Activated CD4-positive, alpha-beta T cell treated with anti-CD3 and anti-CD28 coated beads for 24 hours (primary cell): ENCODE measurements at places on chromosomes 13 and 19.

DNA sequence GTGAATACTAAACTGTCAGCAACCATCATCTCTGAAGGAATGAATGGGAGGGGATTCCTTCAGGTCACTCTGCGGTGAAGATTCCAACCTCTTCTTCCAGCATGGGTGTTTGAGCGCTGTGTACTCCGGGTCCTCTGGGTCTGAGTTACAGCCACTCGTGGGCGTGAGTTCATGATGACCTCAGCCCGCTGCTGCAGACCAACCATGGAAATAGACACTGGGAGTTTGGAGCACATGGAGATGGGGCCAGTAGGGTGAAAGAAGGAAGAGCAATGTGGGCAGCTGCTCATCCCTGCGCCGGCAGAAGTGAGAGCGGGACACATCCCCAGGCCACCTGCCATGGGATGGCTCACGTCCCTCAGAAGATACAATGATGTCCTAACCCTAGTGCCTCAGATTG lies 16.8 kb upstream of the RAB20 start:
- DNase-seq = no peak

DNA sequence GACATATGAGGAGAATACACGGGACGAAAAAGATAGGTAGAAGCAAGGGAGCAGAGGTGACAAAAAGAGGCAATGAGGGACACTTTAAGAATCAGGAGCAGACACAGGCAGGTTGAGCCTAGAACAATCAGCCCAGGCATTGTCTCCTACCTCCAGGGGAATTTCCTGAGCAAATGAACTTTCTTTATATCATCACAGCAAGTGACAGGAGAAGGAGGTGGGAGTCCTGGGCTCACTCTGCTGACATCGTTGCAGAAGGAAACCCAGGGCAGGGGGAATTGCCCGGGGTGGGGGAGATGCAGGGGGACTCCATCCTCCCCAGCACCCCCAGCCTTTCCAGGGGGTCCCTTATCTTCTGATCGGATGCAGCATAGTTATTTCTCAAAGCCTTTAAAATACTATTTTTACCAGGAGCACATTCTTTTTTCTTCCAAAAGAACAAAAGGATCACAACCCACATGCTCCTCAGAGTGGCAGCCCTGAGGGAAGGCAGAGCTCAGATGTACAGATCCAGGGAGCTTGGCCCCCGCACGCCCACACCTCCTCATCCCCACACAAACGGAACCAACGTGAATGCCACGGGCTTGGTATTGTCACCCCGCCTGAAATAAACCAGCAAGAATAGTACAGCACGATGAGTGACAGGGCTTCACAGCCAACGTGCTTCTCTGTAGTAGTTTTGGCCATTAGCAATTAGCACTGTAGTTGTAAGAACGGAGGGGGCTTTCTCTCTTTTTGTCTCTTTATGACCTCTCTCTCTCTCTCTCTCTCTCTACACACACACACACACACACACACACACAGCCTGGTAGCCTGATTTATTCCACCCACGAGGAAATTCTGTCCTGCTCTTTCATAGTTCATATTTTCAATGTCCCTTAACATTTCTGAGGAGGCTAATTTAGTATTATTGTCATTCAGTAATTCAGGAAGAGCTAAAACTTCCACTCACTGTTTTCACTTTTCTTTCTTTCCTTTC lies 169.5 kb upstream of the UBL3 start:
- no peak for DNase-seq

- DNase-seq = no peak
Measured at GRCh38 chr13:37453246-37453645, 145.3 kb downstream of the POSTN start.

GRCh38 chr13:105462098-105462497 lies 1073.4 kb downstream of the EFNB2 start:
- DNase-seq = no peak

- DNase-seq = no peak
Measured at GRCh38 chr13:75258159-75258782, 223.7 kb downstream of the TBC1D4 start.

DNA sequence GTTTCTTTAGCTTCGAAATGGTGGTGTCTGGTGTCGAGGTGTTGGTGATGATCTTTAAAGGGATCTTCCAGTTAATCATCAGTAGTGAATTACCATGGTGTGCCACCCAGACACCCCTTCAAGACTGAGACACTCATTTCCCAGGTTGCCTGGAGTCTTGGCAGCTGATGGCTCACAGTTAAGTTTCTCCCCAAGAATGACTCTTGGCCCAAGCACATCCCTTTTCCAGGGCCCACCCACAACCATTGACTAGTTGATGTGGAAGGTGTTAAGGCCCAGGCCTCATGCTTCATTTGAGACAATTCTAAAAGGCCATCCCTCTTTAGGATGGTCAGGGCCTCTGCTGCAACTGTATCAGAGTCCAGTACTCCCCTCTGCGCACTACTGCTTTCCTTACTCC lies 145.5 kb downstream of the FOXO1 start:
- no peak for DNase-seq

DNA sequence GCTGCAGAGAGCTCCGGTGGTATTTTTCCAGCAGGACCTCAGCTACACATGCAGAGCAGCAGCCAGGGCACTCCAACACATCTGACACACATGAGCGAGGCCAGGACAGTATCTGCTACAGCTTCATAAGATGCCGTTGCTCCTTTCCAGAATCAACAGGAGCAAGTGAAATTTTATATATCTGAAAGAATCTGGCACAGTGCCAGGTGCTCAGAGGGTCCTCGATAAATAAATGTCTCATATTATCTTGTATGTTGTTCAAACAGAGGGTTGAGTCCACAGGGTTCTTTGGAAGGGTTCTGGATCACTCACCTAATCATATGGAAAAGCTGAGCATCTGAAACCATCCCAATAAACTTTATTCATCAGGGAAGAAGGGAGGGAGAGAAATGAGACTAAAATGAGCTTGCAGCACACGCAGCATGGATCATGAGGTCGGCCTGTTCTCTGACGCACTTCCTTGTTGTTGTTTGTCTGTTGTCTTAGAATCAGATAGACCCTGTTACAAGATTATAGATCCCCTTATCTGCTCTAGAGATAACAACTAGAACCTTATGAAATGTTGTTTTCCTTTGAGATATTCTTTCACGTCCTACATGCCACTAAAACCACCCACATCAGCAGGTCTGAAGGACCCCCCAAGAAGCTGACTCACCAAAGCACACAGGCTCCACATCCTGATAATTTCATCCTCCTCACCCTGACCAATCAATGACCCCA lies 3.2 kb upstream of the METTL21C start:
- DNase-seq = no peak

GRCh38 chr13:74865656-74866055 lies 616.3 kb downstream of the TBC1D4 start:
- DNase-seq = no peak

DNA sequence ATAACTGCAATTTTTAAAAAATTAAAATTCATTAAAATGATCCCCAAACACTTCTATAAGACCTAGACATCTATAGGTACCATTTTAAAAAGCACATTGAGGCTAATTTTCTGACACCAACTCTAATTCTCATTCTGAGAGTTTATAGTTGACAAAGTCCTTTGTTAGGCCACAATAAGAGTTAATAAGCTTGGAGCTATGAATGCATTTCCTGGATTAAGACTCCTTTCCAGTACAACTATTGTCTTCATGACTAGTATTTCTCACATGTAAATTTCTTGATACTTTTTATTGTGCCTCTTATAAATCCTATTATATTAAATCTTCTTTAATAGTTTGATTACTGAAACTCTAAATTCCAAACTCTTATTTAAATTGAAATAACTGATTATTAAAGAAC lies 340.8 kb downstream of the KLF12 start:
- DNase-seq = no peak

GRCh38 chr13:83880275-83881139 lies 1.8 kb downstream of the SLITRK1 start:
- no peak for DNase-seq

- DNase-seq = no peak
Measured at GRCh38 chr19:10565028-10565566, 713 bp downstream of the KRI1 start.

DNA sequence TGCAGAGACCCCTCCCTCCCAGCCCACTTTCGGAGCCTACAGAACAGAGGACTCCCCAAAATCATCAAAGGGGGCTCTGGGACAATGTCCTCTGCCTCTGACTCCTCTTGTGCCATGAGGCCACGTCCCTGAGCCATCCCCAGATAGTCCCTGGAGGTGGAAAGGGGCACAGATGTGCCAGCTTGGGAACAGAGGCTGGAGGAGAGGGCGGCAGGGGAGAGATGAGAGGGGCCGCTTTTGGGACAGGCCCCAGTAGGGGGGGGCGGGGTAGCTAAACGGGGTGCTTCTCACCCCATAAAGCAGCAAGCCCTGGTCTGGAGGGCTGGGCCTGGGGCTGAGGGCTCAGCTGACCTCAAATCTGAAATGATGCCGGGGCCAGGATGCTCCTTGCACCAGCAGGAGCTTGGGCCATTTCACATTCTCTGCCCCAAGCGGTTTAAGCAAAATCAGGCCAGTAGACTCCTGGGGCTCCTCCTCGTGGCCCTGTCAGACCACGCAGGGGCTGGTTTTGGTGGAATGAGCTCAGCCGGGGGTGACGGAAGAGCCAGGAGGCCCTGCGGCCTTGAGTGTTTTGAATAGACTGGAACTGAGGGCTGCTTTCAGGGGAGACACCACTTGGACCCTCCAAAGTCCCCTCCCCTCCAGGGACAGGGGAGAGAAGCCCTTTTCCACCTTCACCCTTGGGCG lies 27.1 kb downstream of the ONECUT3 start:
- no peak for DNase-seq
